CD8-positive, alpha-beta T cell (primary cell): ENCODE measurements at places on chromosomes 1 and 21.

- no peak for DNase-seq
These were observed 226.4 kb downstream of the DYRK1A start for GRCh38 chr21:37593015-37593414.

DNA sequence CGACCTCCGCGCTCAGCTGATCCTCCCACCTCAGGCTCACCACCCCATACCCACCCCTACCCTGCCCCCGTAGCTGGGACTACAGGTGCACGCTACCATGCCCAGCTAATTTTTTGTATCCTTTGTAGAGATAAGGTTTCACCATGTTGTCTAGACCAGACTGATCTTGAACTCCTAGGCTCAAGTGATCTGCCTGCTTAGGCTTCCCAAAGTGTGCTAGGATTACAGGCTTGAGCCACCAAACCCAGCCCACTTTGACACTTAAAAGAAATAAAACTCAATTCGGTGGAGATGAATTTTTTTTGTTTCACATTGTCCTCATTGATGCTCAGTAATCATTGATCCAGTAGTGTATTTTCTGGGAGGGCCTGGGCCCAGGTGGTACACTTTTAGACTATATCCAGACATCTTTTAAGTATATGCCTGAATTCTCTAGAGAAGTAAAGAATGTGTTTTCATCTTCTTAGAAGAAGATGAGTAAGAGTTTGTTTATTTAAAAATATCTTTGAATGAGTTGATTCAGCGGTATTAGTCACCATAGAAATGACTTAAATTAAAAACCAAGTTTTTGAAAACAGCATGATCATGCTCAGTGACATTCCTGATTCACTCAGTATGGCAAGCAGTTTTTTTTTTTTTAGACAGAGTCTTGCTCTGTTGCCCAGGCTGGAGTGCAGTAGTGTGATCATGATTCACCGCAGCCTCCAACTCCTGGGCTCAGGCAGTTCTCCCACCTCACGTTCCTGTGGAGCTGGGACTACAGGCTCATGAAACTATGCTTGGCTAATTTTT, 57.8 kb downstream of the EPB41 start:
- DNase-seq, result no peak

DNA sequence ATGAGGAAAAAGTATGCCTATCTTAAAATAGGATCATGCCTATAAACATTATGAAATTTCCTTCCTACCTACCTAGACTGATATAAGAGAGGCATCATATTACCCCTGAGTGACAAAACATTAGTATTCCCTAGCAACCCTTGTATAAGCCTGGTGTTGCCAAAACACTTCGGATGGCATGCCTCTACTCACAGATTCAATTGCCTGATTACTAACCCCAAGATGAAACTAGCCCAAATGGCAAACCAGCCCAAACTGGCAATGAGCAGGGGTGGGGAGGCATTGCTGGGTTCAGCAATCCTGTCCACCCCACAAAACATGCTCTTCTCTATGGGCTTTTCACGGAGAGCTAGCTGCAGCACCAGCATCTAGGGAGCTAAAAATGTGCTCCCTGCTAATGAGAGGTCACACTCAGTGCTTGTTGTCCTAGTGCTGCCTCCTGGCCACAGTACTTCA, 13.9 kb downstream of the PALMD start:
- DNase-seq, result no peak

- no peak for DNase-seq
These were observed 4.8 kb upstream of the MDM4 start for GRCh38 chr1:204511366-204511765.
